Esophagus (tissue), 2 donors: ENCODE measurements at places on chromosomes 5 and 9. TPM values are rescaled to one million over a fixed set of nuclear protein-coding genes. Genes with fewer than 3 reads are reported as not detected.

The ABO gene
- 15.6 TPM for polyA plus RNA-seq

The NKD2 gene
- polyA plus RNA-seq, result 4.2 TPM

The SOX30 gene
- polyA plus RNA-seq, result 0.05 TPM

The APBA1 gene
- polyA plus RNA-seq, result 1.3 TPM

The ARSI gene
- 1.6 TPM for polyA plus RNA-seq

The PCDHA12 gene
- polyA plus RNA-seq, result 0.01 TPM

The SLC6A7 gene
- polyA plus RNA-seq, result not detected

The C5orf52 gene
- not detected for polyA plus RNA-seq

The SERF1A gene
- polyA plus RNA-seq, result 0.41 TPM

The FAM221B gene
- polyA plus RNA-seq, result not detected

The ISCA1 gene
- polyA plus RNA-seq, result 8.0 TPM

The REEP5 gene
- 36.8 TPM for polyA plus RNA-seq

The UBE2QL1 gene
- polyA plus RNA-seq, result 0.53 TPM

The ANKDD1B gene
- polyA plus RNA-seq, result 0.92 TPM

The ABCA2 gene
- polyA plus RNA-seq, result 7.7 TPM

The CYFIP2 gene
- polyA plus RNA-seq, result 2.0 TPM

The EIF4E1B gene
- not detected for polyA plus RNA-seq

The PDLIM4 gene
- 58.9 TPM for polyA plus RNA-seq

The SPINK13 gene
- not detected for polyA plus RNA-seq

The KIF4B gene
- not detected for polyA plus RNA-seq

The GPX3 gene
- 277 TPM for polyA plus RNA-seq

The GKAP1 gene
- 2.3 TPM for polyA plus RNA-seq

The SPATA9 gene
- polyA plus RNA-seq, result 0.06 TPM

The CTXN3 gene
- polyA plus RNA-seq, result 0.04 TPM

The COL5A1 gene
- 3.5 TPM for polyA plus RNA-seq

The MOB3B gene
- polyA plus RNA-seq, result 2.5 TPM

The RNF208 gene
- polyA plus RNA-seq, result 13.3 TPM

The C5orf46 gene
- polyA plus RNA-seq, result not detected

The MYMK gene
- not detected for polyA plus RNA-seq

The DBH gene
- 0.01 TPM for polyA plus RNA-seq

The GNAQ gene
- polyA plus RNA-seq, result 12.8 TPM

The ANKRD34B gene
- polyA plus RNA-seq, result not detected

The DAPK1 gene
- 2.9 TPM for polyA plus RNA-seq

The C9orf152 gene
- 0.86 TPM for polyA plus RNA-seq

The ITGA2 gene
- polyA plus RNA-seq, result 3.7 TPM

The NR5A1 gene
- 0.02 TPM for polyA plus RNA-seq
